ENCODE measurements at places on chromosomes 2 and 18.

- no peak for DNase-seq
Measured at GRCh38 chr2:238855299-238855698, 7.4 kb downstream of the TWIST2 start.

DNA sequence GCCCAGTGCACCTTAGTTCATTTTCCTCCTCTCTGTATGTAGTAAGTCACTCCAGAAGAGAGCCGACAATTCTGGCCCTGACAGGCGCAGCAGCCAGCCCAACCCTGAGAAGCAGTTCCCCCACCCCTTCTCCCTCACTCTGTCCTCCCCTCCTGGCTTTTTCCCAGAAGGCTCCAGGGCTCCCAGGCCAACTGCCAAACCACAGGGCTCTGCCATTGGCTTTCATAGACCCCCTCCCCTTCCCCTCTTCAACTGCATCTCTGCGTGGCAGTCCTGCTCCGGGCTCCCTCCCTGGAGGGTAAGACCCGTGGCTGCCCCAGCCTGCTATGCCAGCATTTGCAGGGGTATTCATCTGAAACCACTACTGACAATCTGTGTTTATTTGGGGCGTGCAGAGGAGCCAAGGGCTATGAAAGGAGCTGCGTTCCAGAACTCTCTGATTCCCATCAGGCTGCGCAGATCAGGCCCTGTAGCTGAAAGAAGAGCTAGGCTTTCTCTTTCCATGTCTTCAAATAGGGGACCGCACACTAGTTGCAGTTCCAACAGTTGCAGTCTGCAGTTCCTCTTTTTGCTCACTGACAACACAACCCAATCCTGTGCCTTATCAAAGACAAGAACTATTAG lies 388.6 kb upstream of the TNP1 start:
- no peak for DNase-seq

DNA sequence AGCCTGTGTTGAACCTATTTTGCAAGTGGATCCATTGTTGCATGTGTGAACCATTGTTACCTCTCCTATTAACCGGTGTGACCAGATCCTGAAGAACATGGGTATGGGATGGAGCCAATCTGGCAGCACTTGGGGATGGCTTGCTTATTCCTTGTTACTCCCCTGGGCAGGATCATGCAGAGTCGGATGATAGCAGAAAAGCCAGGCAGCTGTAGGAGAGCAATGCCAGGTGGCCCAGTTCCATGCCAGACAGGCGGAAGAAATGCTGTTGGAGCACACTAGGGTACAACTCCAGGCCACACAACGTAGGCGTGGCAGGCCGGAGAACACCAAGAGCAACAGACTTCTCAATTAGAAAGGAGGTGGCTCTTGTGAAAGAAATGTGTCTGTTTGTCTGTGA lies 16.3 kb upstream of the MYO1B start:
- no peak for DNase-seq

DNA sequence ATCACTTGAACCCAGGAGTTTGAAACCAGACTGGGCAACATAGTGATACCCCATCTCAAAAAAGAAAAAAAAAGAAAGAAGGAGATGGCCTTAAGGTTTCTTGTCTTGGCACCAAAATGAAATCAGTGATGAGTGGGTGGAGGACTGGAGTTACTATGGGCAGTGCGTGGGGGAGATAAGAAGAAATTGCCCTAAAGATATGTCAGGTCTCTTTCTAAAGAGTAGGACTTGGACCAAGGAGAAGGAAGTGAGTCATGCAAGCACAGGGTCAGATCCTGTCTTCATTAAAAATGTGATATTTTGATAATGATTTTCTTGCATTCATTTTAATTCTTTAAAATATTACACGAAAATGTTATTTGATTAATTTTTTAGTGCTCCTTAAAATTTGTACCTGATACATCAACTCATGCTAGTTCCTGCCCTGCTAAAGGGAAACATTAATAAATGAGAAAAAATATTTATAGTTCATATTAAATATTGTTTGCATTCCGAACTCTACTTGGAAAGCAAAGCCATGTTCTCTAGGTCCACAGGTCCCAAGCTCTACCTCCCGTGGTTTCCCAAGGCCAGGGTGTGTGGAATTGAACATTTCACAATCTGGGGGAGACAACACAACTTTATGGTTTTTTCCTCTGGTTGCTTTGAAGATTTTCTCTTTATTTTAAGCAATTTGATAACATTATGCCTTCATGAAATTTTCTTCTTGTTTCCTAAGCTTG lies 62.6 kb upstream of the CTLA4 start:
- DNase-seq: no peak

- no peak for DNase-seq
Measured at GRCh38 chr2:174177316-174177890, 70.9 kb downstream of the OLA1 start.
